ENCODE measurements at places on chromosomes 13 and 19.

- DNase-seq: no peak
These were observed 22.2 kb downstream of the VSTM2B start for GRCh38 chr19:29547981-29548380.

GRCh38 chr19:49988433-49988832 lies 27.5 kb upstream of the SIGLEC11 start:
- DNase-seq: peak; percentile 17

DNA sequence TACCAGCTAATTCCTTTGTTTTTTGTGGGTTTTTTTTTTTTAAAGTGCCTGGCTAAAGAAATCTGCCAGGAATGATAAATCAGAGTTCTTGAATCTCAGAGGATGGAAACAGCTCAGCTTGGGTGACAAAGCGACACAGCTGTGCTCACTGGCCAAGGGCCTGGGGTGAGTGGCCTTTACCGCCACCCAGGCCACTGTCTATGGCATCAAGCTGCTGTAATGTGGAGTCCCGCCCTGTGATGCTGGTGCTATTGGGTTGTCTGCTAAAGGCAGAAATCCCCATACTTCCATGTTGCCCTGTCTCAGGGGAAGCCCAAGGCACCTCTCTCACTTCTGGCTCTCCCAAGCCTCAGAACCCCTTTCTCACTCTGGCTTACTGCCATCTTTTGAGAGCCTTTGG lies 82.6 kb upstream of the FARP1 start:
- DNase-seq: no peak

DNA sequence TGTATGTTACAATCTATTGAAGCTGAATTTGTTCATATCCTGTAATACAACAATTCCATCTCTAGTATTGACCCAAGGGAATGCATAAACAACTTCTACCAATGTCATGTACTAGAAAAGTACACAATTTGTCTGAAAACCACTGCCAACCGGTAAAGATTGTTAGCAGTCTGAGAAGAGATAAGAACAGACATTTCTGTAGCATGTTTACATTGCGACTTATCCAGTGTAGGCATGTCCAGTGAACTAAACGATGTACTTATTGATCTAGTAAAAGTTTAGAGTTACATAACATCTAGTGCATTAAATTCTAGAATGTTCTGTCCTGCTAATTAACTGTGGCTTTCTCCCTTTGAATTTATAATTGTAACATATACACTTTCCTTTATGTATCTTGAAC lies 425.9 kb downstream of the SLITRK6 start:
- DNase-seq: no peak

- no peak for DNase-seq
These were observed 43.3 kb downstream of the INSR start for GRCh38 chr19:7250951-7251350.

GRCh38 chr19:46530636-46531035 lies 35.0 kb upstream of the PNMA8B start:
- DNase-seq: no peak

GRCh38 chr19:50000038-50000840 lies 24.9 kb downstream of the VRK3 start:
- DNase-seq: no peak

DNA sequence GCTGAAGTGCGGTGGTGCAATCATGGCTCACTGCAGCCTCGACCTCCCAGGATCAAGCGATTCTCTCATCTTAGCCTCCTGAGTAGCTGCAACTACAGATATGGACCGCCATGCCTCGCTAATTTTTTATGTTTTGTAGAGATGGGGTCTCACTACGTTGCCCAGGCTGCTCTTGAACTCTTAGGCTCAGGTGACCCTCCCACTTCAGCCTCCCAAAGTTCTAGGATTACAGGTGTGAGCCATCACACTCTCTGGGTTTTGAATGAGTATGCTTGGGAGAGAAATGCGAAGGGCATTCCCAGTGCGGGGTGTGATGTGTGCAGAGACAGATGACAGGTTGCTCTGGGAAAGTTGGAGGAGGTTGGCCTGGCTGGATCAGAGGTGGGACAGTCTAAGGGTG lies 49.0 kb downstream of the RYR1 start:
- no peak for DNase-seq

DNA sequence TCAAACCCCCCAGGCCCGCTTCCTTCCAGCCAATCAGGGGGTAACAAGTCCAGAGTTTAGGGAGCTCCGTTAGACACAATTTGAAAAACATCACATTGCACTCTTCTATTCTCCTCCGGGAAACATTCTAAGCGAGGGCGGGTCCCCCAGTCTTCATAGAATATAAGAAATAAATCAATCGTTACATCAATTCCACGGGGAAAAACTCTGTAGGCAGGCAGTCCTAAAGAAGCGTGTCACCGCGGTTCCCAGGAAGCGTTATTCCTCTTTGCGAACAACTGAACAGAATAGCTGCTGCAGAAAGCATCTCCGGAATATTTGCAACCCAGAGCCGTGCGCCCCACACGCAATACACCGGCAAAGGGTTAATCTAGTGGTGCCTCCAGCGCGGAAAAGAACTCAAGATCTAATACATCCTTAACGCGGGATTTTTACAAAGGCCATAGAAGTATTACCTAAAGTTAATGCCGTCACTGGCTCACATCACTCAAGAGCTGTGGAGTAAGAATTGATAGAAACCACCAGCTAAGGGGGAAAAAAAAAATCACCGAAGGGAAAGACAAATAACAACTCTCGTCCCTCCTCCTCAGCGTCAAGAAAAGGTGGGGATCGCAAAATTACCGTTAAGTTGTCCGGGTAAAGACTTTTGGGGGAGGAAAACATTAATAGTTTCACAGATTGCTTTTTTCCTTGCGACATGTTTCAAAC lies 65.1 kb downstream of the KCNRG start:
- peak; percentile 12 for DNase-seq

- DNase-seq: no peak
These were observed 1518.3 kb upstream of the SLC10A2 start for GRCh38 chr13:104584481-104584880.

- DNase-seq: no peak
These were observed 74.8 kb downstream of the TSHZ3 start for GRCh38 chr19:31274251-31275067.

DNA sequence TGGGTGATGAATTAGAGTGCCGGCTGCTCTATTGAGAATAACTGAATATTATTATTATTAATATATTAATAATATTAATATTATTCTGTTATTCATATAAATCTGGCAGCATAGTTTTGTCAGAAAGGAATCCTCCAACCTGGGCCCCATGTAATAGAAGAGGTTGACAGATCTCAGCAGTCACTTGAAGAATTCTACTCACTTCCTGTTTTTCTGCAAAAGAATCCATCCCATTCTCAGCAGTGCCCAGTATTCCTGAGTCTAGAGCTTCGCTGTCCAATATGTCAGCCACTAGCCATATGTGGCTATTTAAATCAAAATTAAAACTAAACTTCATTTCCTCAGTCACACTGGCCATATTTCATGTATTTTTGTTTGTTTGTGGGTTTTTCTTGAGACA lies 72.4 kb upstream of the USPL1 start:
- DNase-seq: no peak

DNA sequence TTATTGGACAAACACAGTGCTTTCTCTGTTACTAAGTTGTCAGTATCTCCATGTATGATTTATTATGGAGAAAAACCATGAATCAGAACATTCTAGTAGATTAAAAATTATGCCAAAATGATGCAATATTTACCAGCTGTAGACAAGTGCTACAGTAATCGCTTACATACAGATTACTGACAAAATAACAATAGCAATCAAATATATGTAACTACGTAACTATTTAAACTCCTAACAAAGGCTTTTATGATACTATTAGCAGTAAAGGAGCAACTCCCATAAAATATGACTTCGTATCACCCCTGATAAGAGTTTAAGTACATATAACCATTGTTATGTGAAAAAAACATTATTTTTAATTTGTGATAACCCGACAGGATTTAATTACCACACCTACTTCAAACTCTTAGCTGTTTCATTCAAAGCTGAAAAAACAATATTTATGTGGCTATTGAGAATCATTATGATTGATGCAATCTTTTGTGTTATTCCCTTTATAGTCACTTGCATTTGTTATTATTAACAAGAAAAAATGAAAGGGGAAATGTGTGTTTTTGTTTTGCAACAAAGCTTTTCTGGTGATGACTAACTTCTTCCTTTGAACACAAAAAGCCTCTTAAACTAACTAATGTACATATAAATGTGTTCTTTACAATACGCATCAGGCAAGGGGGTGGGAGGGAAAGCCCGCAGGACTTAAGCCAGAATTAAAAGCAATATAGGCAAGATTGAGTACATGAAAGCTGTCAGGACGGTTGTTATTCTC lies 147.4 kb downstream of the ABCC4 start:
- no peak for DNase-seq

DNA sequence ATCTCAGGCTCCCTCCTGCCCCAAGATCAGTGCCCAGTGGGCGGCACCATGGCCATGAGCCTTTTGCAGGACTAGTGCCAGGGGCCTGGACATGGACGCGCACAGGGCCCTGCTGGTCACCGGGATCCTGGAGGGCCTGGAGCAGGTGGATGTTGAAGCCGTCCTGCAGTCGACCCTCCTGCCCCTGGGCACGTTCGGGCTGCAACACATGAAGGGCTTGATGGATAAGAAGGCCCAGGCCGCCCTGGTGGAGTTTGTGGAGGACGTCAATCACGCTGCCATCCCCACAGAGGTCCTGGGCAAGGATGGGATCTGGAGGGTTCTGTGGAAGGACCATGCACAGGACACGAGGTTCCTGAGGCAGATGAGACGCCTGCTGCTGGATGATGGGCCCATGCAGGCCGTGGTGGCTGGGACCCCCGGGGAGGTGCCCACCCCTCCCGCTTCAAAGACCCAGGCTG lies 38.0 kb upstream of the PNMA8B start:
- DNase-seq: no peak

GRCh38 chr19:30692879-30693503 lies 320.8 kb downstream of the ZNF536 start:
- no peak for DNase-seq

DNA sequence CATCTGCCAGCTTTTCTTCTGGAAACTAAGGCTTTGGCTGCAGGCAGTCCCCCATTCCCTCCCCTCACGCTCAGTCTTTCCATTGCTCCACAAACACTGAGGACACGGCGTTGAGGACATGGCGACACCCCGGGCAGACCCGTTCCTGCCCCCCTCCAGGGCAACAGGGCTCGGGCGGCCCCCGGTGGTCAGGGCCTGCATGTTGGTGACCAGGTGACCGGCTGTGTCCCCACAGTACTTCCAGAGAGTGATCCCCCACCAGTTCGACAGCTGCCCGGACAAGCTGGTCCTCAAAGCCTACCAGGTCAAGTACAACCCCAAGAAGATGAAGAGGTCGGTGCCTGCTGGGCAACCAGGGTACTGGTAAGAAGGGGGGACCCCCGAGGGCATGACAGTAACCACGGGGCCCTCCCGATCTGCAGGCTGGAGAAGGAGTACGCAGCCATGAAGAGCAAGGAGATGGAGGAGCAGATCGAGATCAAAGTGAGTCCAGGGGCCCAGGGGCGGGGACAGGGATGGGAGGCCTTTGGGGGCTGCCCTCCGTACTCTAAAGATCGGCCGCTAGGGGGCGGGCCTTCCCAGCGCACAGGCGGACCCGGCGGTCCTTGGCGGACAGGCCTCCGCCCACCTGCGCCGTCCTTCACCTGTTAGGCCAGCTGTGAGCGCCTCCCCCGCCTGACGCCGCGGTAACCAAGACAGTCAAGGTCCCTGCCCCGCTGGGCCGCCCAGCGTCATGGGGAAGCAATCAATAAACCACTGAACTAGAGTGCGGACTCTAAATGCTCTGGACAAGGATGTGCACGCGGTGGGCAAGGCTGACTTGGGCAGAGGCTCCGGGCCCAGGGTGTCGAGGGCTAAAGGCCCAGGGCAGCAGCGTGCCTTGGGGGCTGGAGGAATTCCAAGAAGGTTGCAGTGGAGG lies 21.1 kb downstream of the PRR36 start:
- DNase-seq: peak; percentile 71

GRCh38 chr13:70043685-70044084 lies 63.9 kb upstream of the ATXN8OS start:
- DNase-seq: no peak

DNA sequence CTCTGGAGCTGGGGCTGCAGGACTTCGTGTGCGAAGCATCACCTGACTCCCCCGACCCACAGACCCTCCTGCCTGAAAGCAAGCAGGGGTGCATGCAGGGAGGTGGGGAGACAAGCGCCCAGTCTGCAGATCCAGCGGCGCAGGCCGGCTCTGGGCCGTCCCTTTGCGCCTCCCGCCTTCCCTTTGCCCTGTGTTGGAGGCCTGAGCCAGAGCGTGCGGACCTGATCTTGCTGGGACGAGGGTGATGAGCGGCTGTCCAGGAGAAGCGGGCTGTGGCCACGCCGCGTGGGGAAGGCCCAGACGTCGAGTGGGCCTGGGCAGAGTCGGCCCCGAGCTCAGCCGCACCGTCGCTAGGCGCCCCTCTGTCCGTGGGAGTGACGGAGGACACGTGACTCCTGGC lies 5.3 kb upstream of the GRTP1 start:
- no peak for DNase-seq

GRCh38 chr19:10861103-10861651 lies 10.2 kb upstream of the CARM1 start:
- no peak for DNase-seq

DNA sequence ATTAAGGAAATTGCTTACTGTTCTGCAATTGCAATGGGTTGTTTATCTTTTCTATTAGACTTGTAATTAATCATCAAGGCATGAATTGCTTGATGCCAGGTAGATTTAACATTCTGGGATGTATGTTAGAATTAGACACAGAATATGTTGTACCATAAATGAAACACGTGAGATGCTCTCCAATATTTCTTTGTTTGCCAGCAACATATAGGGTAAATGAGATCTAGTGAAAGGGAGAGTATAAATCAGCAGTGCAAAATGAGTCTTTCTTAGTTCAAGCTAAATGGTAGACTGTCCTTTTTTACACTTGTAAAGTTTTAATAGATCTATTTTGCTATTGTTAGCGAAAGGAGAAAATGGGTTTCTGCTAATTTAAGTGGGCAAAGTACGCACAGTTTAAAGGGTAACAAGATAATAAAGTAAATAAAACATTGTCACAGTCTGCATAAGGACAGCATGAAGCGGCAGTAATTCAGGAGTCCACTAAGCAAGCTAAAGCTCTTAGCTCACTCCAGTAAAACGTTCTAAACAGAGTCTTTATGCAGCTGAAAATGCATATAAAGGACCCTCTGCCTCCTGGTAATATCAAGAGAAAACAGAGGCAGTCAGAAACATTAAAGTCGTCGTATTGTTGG lies 1137.1 kb downstream of the OLFM4 start:
- no peak for DNase-seq

DNA sequence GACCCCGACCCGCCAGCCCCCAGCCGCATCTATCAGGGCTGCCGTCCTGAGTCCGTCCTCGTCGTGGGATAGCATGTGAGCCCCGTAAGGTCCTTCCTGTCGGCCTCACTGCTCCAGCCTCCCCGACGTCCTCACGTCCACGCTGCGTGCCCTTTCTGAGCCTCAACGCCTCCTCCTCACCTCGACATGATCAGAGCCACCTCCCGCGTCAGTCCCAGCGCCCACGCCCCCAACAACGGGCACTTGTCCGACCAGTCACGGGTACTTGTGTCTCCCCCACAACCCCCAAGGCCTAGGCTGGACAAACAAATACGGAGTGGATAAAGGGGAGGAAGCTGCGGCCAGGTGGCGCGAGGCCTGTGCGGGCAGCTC lies 665 bp downstream of the ZNF497 start:
- no peak for DNase-seq

- no peak for DNase-seq
These were observed 4.0 kb downstream of the S1PR5 start for GRCh38 chr19:10513223-10513622.

Measured in stimulated activated CD4-positive, alpha-beta T cell treated with anti-CD3 and anti-CD28 coated beads, Interleukin-4, amount 100 ng/mL, for 48 hours (primary cell).